ENCODE measurements at places on chromosomes 1 and 21.

DNA sequence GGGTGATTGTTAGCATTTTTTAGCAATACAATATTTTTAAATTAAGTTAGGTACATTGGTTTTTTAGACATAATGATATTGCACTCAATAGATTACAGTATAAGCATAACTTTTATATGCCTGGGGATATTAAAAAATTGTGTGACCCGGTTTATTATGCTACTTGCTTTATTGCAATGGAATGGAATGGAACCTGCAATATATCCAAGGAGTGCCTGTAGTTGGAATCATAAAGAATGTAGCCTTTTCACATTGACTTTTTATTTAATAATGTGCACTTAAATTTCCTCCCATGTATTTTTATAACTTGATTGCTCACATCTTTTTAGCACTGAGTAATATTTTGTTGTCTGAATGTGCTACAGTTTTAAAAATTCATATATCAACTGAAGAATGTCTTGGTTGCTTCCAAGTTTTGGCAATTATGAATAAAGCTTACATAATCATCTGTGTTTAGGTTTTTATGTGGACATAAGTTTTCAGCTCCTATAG is 49.2 kb downstream of the CAMSAP2 start:
- DNase-seq = no peak

DNA sequence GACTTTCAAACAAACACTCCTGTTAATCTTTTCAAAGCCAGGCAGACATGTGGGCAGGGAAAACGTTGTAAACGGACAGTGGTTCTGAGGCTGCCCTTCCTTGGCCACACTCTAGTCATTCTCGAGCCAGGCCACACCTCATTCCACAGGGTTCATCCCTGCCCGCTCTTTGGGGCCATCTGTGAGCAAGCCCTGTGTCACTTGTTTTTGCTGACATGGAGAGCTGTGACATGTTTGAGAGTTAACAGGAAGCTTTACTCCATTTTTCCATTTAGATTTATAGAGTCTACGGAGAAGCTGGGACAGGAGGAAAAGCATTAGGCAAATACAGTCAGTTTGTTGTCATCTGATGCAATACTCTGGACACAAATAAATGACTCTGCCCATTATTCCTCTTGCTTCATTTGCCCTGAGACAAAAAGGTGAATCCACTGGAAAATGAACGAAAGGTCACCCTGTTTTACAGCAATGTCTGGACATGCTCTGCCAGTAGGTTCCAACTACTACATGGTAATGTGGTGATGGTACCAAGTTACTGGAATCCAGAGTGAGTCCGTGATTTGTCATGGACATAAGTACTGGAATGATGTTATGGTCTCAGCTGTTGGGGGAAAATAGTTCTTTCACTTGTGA is 126.9 kb downstream of the CLIC6 start:
- no peak for DNase-seq

- no peak for DNase-seq
Observed at GRCh38 chr1:110390692-110391245, at the start of gene SLC16A4. Gene SLC16A4 (minus strand): TSS chr1:110391026. CDS start chr1:110389323, 1,703 bp downstream.

- DNase-seq = peak; percentile 35
Observed at GRCh38 chr1:244049162-244050013, 1.7 kb upstream of the ZBTB18 start.

- no peak for DNase-seq
Observed at GRCh38 chr1:41641941-41642527, 157.6 kb upstream of the EDN2 start.

DNA sequence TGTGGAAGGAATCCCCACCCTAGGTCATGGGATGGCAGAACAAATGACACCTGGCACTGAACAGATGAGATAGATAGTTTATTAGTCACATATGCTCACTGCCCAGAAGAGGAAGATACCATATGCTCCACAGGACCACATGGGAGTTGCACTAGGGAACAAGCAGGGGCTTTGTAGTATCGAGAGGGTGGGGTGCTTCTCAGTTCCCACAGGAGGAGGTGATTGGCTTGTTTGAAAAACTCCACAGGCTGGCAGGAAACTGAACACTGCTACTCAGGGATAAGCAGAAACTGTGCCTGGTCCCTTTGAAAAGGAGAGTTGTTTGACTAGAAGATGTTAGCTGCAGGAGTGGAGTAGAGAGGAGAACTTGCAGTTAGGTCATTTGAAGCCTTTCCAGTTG is 31.9 kb upstream of the RXRG start:
- no peak for DNase-seq

DNA sequence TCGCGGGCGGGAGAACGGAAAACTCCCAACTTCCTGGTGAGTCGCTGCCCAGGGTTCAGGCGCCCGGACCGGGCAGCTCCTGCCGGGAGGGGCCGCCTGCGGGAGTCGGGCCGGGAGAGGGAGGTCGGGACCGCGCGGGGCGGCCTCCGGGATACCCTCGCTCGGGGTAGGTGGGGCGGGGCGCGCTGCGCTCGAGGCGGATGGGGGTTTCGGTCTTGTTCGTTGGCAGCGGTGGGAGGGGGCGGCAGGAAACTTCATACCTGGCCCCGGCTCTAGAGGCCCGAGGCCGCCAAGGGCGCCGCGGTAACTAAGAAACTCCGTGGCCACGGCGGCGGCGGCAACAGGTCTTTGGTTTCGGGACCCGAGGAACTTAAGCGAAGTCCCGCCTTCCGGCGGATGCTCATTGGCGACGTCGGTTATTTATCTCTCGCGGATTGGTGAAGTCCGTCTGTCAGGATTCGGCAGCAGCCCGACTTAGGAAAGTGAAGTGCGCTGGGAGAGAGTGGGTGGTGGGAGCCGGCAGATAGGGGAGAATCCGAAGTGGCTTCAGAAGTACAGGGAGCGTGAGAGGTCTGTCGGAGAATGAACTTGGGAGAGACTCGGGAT is 546 bp downstream of the NEK7 start:
- DNase-seq = peak; percentile 71

DNA sequence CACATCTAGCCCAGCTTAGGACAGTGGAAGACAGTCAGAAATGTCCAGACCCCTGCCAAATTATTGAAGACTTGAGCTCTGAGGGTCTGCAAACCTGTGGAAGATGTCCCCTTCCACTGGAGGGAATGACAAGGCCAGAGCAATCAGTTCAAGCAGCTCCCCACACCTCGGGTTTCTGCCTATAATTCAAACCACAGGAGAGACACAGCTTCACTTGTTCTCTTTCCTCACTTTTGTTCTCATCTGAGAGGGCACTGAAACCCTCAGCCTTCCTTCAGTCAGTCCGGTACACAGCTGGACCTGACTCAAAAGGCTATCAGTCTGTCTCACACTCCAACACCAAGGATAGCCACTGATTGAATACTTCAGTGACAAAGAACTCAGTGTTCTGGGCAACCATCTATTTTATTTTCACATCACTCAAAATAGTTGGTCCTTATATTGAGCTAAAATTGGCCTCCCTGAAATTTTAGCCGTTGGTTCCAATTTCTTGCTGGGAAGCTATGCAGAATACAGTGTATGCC is 70.1 kb downstream of the TENT5C start:
- DNase-seq = no peak

DNA sequence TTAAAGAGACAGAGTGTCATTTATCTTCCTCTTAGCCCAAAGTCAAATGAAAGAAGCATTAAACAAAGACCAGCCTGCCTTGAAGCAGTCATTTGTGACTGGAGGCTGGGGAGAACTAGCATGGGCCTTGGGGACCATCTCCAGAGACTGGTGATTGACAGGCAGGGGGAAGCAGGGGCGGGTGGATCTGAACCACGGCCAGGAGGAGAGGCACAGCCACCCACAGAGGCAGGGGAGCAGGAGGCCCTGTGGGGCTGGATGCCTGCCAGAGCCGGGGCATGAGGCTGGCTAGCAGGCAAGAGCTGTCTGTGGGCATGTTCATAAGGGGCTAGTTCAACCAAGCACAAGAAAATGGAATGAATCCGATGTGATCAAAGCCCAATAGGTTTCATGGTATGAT is 73.9 kb downstream of the PLXNA2 start:
- no peak for DNase-seq

- no peak for DNase-seq
Observed at GRCh38 chr21:24832961-24833360, 774.3 kb downstream of the MRPL39 start.

- no peak for DNase-seq
Observed at GRCh38 chr1:172320733-172321132, 99.8 kb upstream of the C1orf105 start.

- DNase-seq = no peak
Observed at GRCh38 chr1:115740811-115741210, 27.7 kb downstream of the CASQ2 start.

DNA sequence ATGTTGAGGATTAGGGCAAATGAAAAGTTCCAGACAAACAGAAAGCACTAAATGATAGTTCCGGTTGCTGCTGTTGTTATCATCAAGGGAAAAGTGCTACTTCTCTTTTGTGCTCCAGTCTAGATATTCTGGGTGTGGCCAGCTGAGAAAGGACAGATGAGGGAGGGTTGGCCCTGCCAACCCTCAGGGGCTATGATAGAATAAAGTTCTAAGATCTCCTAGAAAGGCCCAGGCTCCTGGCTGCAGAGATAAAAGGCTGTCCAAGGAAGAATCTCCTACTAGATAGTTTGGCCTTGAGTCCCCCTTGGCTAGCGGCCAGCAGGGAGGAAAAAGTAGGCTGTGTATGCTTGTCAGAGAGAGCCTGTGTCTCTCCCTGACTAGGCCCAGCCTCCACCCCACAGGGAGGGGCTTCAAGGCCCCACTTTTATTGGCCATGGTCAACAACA is 31.5 kb downstream of the RIMS3 start:
- DNase-seq = no peak

GRCh38 chr1:154735804-154736168 is 127.8 kb upstream of the ADAR start:
- DNase-seq = no peak

- DNase-seq = no peak
Observed at GRCh38 chr1:203778146-203778545, 13.2 kb downstream of the LAX1 start.

DNA sequence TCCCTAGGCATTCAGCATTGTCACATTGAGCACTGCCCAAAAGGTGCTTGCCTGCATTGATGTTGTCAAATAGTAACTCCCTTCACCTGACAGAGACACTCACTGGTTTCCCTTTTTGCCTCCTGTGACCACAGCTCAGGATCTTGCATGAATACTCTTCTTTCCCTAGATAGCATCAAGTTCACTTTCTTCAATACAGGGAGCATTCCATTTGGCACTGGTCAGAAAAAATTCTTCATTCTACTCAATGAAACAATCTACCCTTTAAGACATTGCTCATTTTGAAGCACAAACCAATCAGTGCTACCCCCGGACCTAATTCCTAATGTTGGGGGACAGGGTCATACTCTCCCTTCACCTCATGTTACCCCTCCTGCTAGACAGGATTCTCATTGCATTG is 319.0 kb upstream of the SNX7 start:
- no peak for DNase-seq

DNA sequence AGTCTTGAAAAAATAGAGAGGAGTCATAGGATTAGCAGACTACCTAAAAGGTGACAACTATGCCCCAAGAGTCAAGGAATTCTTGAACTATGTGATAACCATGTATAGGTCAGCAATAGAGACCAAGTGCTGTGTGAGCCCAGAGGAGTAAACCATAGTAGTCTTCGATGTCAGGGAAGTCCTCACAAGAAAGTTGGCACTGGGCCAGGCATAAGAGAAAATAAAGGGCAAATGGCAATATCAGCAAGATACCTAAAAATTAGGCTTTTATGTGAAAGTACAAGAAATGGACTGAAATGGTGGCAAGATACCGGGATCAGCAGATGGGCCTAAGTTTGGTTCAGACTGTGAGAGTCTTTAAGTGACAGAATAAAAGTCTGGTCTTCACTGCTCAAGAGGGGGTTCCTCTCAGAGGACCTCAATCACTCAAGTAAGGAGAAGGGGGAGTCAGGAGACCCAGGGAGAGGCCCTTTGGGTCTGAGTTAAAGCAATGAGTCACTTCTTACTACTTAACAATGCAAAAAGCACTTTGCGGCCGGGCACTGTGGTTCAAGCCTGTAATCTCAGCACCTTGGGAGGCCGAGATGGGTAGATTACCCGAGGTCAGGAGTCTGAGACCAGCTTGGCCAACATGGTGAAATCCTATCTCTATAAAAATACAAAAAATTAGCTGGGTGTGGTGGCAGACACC is 95.0 kb downstream of the TEX35 start:
- no peak for DNase-seq

GRCh38 chr1:208909011-208909984 is 665.1 kb upstream of the PLXNA2 start:
- DNase-seq = no peak

GRCh38 chr1:226640321-226641136 is 92.0 kb downstream of the STUM start:
- no peak for DNase-seq

DNA sequence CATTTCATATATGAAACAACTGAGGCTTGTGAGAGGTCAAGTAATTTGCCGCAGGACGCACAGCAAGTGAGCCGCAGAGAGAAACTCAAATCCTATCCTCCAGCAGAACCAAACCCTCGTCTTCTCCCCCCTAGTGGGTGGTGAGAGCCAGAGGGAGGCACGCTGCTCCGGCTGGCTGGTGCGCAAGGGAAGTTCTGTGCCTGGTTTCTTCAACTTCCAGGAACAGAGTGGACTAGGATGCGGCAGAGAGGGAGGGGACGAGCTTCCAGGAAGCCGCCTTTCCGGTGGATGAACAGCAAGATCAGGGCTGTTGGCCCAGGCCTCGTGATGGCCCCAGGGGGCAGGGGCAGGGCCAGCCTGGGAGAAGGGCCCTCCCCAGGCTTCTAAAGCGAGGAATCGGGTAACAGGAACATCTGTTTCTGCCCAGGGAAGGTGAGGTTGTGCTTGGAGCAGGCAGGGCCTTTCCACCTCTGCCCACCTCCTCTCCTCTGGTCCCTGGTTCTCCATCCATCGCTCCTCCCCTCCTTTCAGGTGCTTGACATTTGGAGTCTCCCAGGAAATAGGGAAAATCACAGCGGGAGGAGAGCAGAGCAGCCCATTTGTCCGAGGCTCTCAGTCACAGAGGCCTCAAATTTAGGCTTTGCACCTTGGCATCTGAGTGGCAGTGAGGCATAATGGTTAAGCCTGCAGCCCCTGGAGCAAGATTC is 16.8 kb upstream of the PDIK1L start:
- no peak for DNase-seq

DNA sequence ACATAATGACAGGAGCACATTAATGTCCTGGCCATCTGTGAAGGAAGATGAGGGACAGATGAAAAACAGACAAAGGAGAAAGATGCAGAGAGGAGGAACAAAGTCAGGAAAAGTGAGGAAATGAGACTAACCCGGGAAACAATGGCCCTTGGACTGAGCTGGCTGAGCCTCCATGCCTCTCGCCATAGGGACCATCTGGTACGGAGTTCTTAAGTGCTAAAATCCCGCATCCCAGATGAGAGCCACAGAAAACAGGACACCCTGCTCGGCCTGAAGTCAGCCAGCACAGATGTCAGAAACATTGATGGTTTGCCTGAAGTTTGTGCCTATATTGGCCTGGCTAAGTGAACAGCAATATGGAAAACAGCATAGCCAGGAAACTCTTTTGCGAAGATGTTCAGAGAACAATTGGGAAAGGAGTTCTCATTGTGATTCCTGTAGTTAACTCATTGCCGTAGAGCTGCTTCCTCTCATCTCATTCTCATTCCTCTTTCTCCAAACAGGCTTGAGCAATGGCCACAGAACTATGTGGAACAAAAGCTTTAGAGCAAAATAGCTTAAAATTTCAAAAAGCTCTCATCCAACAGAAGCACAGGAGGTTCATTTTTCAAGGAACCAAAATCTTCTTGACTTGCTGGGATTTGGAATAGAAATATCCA is 96.6 kb downstream of the ASTN1 start:
- no peak for DNase-seq

GRCh38 chr1:228265167-228265566 is 57.3 kb downstream of the OBSCN start:
- no peak for DNase-seq

- DNase-seq = no peak
Observed at GRCh38 chr21:24470852-24471251, 1136.4 kb downstream of the MRPL39 start.

GRCh38 chr1:64809309-64809708 is 64.4 kb downstream of the RAVER2 start:
- DNase-seq = no peak
